Adipocyte (in vitro differentiated cells): ENCODE measurements at places on chromosomes 7 and 10.
A peak's percentile ranks its signal among the peaks of the same experiment; 100 is the strongest.

DNA sequence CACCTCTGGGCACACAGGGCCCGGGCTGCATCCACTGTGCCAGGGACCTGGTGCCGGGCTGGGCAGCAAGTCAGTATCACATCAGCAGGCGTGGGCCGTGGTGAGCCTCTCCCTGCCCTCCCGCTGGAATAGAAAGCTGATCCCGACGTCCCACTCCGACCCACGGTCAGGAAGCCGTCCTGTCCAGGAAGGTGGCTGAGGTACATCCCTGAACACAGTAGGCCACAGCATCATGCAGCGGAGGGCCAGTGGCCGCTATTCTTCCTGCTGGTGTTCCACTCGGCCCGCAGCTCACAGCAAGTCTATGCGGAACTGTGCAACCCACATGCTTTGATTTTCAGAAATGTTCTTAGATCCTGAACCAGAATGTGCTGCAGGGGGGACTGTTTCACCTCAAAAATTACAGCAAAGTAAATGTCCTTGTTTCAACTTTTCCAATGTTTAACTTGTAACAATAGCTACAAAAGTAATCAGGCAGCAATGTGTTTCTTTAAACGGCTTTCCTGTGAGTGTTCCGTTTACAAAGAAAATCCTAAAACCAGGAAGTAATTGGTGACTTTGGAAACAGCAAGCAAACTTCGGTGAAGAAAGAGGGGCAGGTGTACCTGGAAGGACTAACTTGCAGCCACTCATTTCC is 676 bp upstream of the GPR146 start:
- DNase-seq: no peak

DNA sequence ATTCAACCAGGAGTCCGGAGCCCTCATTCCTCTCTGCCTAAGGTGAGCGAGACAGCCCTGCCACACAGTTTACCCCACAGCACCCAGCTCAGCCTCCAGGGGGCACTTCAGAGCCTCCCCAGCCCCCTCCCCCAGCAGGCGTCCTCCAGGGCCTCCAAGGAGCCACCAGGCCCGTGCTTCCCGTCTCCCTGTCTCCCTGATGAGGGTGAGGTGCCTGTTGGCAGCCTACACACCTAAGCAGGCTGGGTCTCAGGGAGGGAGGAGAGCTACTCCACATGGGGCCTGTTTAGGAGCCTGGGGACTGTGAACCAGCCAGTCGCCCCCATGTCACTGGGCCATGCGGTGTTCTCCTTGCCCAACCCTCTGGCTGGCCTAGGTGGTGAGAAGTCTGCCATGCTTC is 28.9 kb upstream of the TRIM8 start:
- no peak for DNase-seq

- no peak for DNase-seq
Observed at GRCh38 chr10:64534616-64535015, 1013.4 kb downstream of the REEP3 start.

- no peak for DNase-seq
Observed at GRCh38 chr10:97195706-97196222, 10.0 kb upstream of the SLIT1 start.

- DNase-seq: no peak
Observed at GRCh38 chr7:105623378-105623777, 42.1 kb upstream of the EFCAB10 start.

- DNase-seq: no peak
Observed at GRCh38 chr10:98238391-98238790, 29.6 kb downstream of the LOXL4 start.

DNA sequence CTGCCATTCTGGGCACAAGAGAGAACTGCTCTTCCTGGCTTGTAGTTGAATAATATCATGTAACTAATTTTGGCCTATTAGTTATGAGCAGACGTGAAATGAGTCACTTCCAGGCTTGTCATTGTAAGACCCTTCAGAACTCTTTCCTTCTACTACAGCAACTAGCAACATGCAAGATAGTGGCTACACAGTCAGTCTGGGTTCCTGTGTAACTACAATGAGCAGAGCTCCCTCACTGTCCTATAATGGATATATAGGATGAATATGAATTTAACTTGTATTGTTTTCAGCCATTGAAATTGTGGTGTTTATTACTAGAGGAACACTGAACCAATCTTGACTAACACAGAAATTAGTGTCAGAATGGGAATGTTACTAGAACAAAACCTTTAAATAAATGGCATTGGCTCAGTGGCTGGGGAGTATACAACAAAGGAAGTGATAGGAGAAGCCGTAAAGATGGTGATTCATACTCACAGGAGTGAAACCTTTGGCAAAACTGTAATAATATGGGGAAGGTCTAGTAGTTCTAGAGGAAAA is 2.9 kb upstream of the MTPN start:
- peak; percentile 61 for DNase-seq

GRCh38 chr7:82390936-82391335 is 52.6 kb downstream of the CACNA2D1 start:
- DNase-seq: no peak

DNA sequence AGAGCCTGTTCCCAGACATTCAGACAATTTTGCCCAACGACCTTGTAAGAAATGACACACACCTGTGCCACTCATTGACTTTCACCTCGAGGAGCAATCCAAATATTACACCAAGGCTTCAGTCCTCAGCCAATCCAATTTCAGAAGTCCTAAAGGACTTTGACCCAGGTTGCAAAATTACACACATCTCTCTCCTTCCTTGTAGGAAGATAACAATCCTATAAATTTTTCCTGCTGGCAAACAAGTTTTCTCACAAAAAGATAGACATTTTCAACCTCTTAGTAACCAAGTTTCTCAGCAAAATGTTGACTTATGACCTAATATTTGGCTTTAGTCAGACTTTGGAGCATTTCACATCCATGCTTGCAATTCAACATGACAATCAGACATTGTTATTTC is 745.0 kb downstream of the GRID1 start:
- DNase-seq: no peak

- DNase-seq: peak; percentile 41
Observed at GRCh38 chr7:98116656-98117461, 10.2 kb downstream of the LMTK2 start.

GRCh38 chr10:130189608-130190054 is 53.4 kb downstream of the GLRX3 start:
- DNase-seq: no peak

DNA sequence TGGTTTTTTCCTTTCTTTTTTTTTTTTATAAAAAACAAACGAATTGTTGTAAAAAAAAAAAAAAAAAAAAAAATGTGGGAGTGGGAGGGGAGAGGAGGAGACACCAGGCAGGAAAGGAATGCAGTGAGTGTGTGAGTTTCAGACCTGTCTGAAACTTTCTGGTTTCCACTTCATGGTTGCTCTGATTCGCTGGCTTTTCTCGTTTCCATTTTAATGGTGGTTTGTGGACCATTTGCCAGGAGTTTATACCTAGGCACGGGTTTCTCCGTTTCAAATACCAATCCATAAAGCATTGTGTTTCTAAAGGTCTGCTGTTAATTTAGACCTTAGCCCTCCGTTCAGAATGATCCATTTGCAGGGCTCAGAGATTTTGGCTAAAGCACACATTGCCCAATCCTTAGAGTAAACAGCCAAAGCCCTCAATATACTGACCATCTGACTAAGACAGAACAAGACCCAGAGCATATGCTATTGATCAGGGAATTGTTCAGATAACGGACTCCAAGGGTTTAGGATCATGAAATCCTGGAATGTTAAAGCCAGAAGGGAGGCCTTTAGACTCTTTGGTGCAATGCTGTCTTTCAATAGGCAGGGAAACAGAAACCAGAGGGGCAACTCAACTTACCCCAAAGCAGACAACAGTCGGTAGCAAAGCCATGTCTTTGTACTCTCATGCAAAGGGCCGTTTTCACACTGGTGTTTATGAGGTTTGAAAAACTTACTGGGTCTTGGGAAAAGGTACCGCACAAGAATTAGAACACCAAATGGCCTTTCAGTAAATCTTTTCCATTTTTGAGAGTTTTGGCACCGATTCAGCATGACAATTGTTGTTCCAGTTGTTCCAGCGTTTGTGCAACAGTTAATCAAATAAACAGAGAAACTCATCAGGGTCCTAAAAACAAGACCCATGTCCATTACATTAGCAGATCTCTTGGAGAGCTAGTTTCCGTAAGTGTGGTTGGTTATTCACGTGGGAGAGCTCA is 94.3 kb upstream of the AGBL3 start:
- DNase-seq: peak; percentile 90

- peak; percentile 82 for DNase-seq
Observed at GRCh38 chr7:7221599-7222038, 39.3 kb downstream of the C1GALT1 start.

DNA sequence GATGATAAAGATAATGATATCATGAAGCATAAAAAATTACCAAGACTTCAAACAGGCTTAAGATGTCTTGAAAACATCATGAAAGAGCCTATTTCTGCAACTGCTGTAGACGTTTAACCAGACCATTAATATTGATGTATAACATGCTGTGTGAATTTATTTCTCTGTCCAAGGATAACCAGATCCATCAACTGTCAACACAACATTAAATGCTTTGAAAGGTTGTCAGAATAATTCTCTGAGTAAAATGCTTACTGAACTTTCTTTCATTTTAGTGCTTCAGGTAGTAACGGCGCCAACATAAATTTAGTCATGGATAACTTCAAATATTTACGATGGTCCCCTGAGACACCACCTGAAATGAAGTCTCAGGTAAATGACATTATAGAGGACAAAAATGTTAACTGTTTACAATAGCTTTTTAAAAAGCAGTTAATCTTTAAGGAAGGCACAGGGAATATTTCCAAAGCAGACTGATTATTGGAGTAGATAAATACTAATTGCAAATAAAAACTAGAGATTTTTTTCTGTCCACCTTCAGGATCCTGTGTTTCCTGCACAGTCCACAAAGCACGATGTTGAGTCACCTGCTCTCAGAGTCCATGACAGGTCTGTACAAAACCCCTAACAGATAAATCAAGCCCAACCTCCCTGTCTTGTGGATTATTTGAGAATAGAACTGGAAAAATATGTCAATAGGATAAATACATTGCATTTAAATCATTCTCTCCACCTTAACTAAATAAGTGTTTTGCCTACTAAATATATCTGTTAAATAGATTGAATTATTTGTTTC is 1213.2 kb downstream of the XPNPEP1 start:
- no peak for DNase-seq

GRCh38 chr10:133000648-133001047 is 58.3 kb upstream of the CFAP46 start:
- no peak for DNase-seq

DNA sequence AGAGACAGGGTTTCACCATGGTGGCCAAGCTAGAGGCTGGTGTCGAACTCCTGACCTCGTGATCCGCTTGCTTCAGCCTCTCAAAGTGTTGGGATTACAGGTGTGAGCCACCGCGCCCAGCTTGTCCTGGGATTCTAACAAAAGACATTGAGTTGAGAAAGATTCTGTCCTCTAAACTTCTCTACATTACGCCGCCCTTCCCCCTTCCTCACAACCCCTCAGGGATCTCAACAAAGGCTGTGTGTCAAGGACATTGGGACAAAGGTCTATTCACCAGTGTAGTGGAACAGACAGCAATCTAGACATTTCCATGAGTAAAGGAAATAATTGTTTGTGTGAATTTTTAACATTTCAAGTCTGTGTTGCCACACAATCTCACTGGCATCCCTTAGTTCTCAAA is 68.8 kb upstream of the KIF5B start:
- DNase-seq: peak; percentile 4

- no peak for DNase-seq
Observed at GRCh38 chr10:47087667-47088066, 176.4 kb downstream of the PTPN20 start.

DNA sequence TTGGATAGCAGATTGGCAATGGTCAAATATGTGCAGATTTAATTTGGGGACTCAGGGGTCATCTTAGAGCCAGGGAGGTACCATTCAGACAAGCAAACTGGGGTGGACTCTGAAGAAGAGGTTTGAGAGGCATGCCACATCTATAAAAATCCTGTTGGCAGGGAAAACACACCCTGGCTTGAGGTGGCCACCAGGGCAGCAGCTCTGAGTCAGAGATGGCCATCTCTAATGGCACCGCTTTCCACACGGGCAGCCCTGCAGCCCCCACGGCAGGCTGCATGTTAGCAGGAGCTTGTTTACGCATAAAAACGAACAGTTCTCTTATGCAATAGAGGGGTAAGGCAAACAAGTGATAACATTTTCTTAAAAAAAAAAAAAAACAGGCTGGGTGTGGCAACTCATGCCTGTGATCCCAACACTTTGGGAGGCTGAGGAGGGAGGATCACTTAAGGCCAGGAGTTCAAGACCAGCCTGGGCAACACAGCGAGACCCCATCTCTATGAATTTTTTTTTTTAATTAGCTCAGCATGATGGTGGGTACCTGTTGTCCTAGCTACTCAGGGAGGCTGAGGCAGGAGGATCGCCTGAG is 14.9 kb downstream of the DLG5 start:
- peak; percentile 18 for DNase-seq

- no peak for DNase-seq
Observed at GRCh38 chr7:94039368-94040035, 35.3 kb upstream of the BET1 start.

GRCh38 chr10:126563361-126563760 is 107.1 kb downstream of the C10orf90 start:
- no peak for DNase-seq

- no peak for DNase-seq
Observed at GRCh38 chr10:131140606-131141005, 170.9 kb downstream of the TCERG1L start.

- peak; percentile 44 for DNase-seq
Observed at GRCh38 chr7:18290865-18291264, 204.7 kb upstream of the HDAC9 start.

- peak; percentile 36 for DNase-seq
Observed at GRCh38 chr7:5408777-5409176, 14.9 kb downstream of the TNRC18 start.

DNA sequence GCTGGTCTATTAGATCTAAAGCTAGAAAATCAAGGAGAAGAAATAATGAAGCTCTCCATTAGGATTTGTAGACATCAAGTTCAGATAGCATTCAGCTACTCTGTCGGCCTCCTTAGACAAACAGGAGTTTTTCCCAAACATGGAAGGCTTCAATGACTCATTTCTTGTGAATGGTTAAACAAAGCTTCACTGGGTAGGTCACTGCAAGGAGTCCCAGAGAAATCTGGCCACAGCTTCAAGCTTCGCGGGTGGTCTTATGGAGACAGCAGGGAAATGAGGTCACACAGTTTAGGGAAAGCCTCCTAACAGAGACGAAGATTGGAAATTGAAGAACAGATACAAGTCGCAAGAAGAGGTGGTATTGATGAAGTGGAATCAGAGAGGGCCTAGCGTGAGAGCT is 22.6 kb upstream of the LRRC72 start:
- DNase-seq: no peak

DNA sequence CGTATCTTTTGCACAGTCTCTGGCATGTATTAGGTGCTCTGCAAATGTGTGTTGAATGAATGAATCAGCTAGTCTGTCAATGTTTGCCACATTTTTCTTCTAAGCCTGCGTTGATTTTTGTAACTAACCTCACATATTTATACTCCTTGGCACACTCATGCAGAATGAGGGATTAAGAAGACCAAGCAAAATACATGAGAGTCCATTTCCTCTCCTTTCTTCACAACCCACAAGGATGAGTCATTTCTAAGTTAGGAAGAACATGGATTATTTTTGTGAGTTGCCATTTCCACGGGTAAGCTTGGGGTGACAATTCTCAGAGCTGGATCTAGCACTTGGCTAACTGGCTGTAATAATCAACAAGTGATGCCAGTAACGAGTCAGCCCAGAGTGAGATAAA is 158.8 kb downstream of the TWIST1 start:
- DNase-seq: peak; percentile 36
